B cell (primary cell): ENCODE measurements at places on chromosomes 3 and 15.
A peak's percentile ranks its signal among the peaks of the same experiment; 100 is the strongest.

GRCh38 chr15:75347222-75348033 is 589 bp downstream of the NEIL1 start:
- DNase-seq, result peak; percentile 97

DNA sequence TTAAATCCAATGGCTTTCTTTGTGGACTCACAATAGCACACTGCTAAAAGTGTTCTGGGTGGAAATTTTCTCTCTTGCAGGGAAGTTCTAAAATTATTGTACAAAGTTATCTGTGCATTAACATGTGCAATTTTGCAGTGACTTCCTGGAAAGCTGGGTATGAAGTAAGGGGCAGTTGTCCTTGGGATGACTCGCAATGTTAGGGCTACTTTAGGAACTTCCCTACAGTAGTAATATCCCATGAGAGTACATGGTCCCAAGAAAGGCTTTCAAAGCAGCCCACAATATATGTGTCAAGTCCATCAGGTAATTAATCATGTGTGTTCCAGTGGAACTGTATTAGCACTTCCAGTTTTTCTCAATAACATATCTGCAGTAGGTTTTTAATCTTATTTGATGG is 201.0 kb upstream of the UBE2E2 start:
- no peak for DNase-seq

DNA sequence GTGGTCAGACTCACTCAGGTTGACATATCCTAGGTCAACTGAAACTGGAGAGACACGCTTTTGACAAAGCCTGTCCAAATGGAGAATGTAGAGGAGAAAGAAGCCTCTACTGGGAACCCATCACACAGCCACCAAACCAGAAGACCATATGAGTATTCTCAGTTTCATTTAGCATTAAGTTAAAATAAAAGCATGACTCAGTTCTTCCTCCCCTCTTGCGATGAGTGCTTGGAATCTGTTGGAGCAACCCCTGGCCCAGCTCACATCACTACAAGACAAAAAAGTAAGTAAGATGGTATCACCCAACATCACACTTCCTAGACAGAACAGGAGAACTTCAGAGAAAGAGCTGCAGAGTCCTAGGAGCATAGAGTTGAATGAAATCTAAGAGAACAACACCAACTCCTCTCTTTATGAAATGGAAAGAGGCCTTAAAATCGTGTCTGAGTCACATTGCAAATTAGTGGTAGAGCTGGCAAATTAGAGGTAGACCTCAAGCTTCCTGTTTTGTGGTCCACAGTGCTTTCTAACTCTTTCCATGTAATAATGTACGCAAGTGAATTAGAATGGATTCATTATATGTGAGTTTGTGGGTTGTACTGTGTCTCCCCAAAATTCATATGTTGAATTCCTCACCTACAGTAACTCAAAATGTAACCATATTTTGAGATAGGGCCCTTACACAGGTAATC is 51.2 kb downstream of the FGF12 start:
- no peak for DNase-seq

DNA sequence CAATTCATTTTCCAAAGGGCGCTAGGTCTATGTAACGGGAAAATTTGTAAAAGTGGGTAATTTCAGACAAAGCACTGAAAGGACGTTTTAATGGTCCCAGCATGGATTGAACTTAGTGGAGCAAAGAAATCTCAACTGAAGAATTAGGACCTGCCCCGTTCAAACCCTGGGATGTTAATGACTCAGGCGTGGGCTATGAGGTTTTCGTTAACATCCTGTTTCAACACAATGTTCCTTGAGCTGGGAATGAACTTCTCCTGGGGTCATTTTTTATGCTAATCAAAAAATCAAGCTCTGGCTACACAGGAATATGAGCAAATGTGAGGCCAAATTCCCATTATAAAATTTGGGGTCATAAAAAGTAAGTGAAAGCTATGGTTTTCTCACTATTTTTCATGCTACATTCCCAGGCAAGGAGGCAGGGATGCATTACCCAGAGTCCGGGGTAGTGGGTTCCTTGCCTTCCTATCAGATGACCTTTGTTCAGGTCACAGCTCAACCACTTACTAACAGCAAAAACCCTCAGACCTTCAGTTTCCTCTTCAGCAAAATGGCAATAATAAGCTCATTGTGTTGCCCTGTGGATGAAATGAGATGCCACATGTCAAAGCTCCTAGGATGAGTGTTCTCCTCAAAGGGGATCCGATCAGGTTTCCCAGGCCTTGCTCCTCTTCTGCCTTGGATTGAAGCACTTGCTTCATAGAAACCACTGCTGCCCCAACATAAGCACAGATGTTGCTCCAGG is 271.4 kb downstream of the ARRDC4 start:
- no peak for DNase-seq

DNA sequence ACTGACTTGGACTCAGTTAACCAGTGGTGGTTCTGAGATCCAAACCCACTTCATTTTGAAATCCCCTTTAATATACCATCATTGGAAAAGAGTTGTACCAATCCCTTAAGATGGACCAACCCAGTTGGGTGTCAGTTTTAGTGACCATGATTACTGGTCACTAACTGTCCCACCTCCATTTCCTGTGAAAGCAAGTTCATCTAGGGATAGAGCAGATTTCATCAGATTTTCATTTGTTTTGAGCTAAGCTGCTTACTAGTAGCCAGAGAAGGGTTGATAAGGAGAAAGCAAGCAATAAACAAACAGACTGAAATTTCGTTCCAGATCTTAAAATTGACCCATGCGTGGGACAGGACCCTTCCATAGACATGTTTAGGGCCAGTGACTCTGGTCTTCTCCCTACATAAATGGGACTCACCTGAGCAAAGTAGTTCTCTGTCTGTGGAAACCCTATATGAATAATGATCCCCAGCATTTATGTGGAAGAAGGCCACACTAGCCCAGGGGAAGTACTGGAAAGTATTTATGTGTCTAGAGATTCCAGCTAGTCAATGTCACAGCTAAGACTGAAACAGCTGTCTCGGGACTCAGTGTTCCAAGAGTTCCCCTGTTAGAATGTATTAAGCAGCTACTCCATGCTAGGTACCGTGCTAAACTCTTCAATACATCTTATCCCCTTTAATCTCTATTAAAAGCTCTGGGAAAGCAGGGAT is 196.0 kb upstream of the BCL6 start:
- no peak for DNase-seq

GRCh38 chr3:28590216-28590615 is 241.6 kb upstream of the AZI2 start:
- no peak for DNase-seq

GRCh38 chr3:107430996-107431245 is 53.7 kb downstream of the CCDC54 start:
- peak; percentile 62 for DNase-seq

GRCh38 chr3:184884359-184885017 is 72.5 kb downstream of the VPS8 start:
- peak; percentile 17 for DNase-seq

DNA sequence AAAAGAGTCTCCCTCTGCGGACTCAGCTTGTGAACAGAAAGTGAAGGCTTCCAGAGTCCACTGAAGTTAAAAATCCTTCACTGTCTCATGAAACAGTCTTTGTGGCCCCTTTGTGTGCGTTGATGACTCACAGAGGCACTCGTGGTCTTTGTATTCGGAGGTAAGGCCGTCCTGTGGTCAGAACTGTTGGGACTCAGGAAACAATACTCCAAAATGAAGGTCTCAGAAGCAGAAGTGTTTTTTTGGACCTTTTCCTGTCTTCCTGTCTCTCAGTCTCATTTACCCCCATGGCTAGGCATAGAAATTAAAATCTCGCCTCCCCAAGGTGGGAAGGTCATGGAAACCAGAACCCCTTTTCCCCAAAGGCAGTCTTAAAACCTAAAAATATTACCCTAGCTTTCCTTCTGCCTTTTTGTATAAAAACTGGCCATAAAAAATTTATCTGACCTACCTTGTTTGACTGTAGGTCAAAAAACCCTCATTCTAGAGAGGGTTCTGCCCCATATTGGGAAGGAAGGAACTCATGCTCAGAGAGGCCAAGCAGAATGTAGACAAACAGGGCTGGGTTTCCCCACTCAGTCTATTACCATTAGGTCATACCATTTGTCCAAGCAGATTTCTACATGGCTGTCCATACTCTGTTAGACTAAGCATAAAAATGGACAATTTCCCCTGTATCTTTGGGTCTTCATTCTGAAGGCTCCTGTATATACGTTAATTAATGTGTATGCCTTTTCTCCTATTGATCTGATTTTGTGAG is 19.1 kb upstream of the EPB42 start:
- DNase-seq, result no peak

DNA sequence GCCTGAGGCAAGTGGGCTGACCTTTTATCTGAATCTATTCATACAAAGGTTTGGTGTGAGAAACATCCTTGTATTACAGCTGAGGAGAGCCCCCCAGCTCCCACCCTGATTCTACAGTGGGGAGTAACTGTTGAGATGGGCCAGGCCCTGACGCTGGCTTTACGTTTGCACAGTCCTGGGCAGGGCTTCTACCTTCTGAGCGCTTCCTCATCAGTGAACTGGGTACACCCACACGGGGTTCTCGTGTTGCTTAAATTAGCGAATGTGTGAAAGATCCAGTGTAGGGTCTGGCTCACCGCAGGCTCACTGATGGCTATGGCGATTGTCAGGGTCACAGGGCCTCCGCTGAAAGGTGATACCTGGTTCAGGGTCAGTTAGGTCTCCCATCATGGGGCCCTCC is 7.3 kb upstream of the GHRL start:
- no peak for DNase-seq

- DNase-seq, result no peak
These were observed 189.8 kb upstream of the CTDSPL start for GRCh38 chr3:37671926-37672325.

DNA sequence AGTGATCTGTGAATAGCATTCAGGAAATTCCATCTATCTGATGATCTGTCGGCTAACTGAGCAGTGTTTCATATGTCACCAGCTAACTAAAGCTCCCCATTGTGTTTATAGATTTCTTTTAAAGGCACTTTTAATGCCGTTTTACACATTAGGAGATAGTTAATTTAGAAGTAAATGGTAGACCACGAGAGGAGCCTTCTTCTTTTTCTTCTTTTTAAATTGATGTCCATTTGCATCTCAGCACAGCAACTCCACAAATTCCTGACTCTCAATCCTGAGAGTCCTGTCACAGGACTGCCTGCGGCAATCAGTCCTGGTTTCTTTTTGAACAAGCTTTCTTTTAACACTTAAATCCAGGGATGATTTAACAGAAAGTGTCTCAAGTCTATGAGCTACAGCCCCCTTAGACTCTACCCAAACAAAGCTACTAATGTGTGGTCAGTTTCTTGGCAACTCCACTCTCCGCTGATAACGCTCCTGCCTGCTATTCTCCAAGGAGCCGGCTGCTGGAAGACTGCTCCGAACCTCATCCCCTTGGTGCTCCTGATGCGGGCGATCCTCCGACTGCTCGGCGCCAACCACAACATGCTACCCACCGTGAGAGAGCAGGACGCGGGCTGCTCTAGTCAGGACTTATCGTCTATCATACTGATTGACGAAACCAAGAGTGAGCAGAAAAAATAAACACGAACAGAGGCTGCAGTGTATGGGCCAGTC is 421.4 kb downstream of the MECOM start:
- DNase-seq, result no peak

DNA sequence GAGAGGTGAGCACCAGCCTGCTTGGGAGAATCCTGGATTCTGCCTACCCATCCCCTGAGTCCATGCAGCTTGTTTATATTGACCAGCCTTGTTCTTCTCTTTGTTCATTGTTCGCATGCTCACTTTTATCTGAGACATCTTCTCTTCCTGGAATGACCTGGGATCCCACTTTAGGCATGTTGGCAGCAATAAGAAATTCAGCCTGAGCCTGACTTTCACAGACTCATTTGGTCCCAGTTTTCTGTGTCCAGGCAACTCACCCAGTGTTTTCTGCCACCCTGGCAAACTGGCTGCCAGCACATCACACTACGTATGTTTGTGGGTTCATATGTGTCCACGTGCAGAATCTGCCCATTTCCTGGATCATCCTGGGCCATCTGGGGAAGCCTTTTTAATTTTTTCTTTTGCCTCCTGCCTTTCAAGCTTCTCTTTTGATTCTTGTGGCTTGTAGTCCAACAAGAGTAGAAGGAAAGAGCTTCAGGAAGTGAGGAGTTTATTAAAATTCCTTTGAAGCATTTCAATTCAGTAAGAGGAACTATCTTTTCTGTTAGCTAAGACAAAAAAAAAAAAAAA is 199.9 kb downstream of the FNDC3B start:
- DNase-seq, result no peak

GRCh38 chr3:18902081-18902793 is 246.1 kb upstream of the KCNH8 start:
- DNase-seq, result no peak

DNA sequence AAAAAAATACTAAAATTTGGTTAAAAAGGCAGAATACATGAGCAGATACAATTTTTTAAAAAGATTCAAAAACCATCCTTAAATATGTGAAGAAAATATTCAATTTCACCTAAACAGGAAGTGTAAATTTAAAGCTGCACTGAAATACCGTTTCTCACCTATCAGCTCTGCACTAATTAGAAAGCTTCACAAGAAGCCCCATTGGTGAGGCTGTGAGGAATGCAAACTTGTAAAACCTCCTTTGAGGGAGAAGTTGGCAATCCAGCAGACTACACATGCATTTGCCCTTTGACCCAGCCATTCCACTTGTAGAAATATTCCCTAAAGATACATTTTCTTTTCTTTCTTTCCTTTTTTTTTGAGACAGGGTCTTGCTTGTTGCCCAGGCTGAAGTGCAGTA is 18.8 kb downstream of the BLM start:
- DNase-seq, result no peak

DNA sequence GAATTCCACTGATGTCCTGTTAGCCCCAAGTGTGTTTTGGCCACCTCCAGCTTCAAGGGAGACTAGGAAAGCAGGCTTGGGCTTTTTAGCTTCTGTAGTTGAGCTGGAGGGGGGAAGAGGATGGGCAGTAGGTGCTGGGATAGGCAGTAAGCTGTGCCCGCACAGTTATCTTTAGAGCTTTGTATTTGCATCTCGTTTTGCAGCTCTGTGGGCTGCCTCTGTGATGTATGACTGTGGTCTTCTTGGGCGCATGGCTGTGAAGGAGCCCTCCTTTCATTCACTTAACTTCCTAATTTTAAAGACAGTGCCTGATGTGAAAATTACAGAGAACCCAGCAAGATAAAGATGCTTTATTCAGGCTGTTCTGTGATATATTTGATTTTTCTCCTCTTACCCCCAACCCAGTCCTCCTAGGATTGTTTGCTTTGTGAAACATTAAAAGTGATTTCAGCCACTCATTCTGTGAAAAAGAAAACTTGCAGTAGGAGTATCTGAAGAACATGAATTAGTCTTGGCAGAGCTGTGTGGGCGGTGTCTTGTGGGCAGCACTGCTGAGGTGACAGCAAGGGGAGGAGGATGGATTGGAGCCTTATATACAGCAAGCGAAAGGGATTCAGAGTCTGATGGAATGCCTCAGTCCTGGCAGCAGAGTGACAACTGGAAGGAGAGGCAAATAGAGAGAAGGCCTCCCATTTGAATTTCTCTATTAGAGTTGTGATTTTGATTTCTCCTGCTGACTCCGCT is 74.3 kb downstream of the LARS2 start:
- DNase-seq, result peak; percentile 22
